ENCODE measurements at places on chromosomes 2 and 18. TPM values are rescaled to one million over a fixed set of nuclear protein-coding genes. Genes with fewer than 3 reads are reported as not detected.
A peak's percentile ranks its signal among the peaks of the same experiment; 100 is the strongest.

GLI2 gene
- polyA plus RNA-seq, result 26.0 TPM

CNDP1 gene
- polyA plus RNA-seq, result not detected

GRCh38 chr2:24272161-24272802 is 88.1 kb downstream of the ITSN2 start:
- DNase-seq, result no peak

- DNase-seq, result peak; percentile 96
Measured at GRCh38 chr2:127149384-127149783, 42.4 kb upstream of the BIN1 start.

Data from IMR-90 (cell line).